NCI-H1105 (cell line): ENCODE measurements at places on chromosomes 6 and 20.

DNA sequence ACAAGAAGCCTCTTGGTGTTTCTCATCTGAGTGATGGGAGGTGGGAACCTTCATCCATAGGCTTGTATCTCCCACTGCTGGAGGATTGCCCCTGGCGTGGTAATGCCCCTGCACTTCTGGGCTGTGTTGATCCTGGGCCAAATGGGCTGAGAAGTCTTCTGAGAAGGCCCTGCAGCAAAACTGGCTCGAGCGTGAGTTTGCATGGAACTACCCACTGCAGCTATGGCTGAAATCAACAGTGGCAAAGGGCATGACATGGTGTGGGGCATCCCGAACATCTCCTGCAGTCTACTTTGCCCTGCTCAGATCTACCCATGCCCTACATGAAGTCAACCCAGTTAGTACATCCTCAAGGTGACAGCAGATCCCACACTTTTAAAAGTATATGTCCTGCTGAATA is 130.6 kb downstream of the NRN1 start:
- DNase-seq: no peak

GRCh38 chr20:17714597-17714996 is 14.8 kb downstream of the BANF2 start:
- no peak for DNase-seq

DNA sequence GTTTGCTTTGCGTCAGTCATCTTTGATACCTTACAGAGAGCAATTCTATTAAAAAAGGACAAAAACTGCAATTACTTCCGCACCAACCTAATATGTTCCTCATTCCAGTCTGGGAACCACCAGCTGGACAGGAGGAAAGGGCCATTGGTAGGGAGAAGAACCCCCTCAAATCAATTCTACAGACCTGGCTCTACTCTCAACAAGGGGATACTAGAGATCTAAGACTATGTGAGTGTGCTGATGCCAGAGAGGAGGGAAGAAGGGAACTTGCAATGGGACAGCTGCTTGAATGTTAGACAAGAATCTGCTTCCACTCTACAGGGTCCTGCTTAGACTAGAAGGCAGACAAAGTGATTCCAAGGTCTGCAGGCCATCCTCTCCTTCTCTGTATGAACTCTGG is 13.3 kb downstream of the MRPS18A start:
- no peak for DNase-seq

GRCh38 chr6:153090241-153090930 is 40.7 kb downstream of the RGS17 start:
- no peak for DNase-seq

DNA sequence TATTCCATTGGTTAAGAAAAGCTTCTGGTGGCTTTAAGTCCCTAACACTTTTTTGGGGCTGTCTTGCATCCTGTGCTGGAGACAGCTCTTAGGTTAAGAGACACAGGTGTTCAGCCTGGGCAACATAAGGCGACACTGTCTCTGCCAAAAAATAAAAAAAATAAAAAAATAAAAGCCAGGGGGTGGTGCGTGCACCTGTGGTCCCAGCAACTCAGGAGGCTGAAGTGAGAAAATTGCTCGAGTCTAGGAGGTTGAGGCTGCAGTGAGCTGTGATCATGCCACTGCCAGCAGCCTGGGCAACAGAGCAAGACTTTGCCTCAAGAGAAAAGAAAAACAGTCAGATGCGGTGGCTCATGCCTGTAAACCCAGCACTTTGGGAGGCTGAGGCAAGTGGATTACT is 55.6 kb upstream of the ZMYND8 start:
- no peak for DNase-seq

DNA sequence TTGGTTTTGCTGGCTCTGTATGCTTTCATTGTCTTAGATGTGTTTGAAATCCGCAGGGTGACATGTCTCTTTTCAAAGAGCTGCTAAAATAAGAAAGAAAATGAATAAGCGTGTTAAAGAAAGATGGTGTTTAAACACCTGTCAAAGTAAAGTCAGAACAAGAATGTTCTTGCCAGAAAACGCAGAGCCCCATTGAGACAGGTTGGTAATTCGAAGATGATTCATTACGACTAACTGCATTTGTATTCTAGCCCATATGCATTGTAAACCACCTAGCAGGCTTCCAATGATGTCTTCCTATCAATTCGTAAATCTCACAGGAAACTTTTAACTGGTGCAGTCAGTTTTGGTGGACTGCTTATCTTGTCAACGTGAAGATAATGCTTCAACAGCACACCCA is 16.8 kb downstream of the PHACTR2 start:
- no peak for DNase-seq

DNA sequence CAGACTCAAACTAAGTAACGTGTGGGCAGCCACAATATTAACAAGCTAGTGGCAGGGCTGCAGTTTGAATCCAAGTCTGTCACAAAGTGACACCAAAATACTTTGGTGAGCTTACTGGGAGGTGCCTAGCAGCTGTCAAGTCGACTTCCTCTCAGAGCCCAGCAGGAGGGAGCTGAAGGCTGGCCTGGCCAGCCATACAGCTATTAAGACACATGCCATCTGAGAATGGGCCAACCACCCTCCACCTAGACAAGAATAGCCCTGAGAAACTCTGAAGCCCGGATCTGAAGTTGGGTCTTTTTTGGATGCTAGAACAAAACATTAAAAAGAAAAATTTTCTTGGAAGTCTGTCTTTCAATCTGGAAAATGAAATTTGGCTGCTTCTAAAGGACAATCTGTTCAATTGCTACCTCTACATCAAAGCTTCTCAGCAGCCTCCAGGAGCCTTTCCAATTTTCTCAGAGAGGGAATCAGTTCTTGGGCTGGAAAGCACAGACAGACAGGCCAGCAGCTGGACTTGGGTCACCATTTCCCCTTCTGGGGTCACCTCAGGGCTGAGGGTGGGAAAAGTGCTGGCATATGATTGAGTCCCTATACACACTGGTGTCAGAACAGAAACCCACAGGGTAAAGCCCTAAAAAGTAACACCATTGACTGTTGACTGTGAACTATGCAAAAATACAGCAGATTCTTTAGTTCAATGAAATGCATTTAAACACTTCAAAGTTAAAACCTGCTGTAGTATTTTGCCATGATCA is 42.9 kb downstream of the UQCC1 start:
- no peak for DNase-seq

DNA sequence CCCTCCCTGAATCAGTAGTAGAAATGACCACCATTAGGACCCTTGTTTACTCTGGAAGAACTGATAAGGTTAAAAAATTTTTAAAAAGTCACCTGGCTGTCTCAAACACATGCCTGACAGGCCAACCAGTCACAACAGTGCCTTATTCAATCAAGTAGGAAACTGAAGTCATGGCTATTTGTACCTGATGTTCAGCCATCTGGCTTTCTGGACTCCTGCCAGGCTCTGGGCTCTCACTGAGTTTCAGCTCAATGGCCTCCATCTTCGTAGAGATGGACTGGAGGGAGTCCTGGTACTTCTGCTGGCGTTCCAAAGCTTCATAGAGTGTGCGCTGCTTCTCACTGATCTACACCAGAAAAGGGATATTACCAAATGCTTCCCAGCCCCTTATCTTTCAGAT is 343.8 kb downstream of the SYNE1 start:
- peak; percentile 16 for DNase-seq

GRCh38 chr20:664576-664975 is 11.0 kb downstream of the SCRT2 start:
- DNase-seq: no peak

- no peak for DNase-seq
Observed at GRCh38 chr6:88184921-88185320, 18.8 kb upstream of the CNR1 start.
